ENCODE measurements at places on chromosomes 5 and 9.

DNA sequence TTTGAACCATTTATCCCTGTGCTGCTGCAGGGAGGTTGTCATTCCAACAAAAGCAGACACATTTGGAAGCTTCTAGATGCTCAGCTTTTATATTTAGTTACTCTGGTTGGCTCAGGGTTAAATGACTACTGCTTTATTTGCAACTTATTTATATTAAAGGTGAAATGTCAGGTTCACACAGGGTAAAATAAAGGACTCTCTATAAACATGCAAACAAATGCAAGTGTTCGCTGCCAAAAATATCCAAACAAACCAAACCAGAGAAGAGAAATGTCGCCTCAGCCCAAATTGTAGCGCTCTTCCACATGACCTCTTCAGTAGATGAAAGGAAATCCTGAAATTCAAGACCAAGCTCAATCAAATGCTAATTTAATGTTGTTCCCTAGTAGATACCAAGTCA, 57.0 kb upstream of the LIFR start:
- DNase-seq, result no peak

- DNase-seq, result no peak
These were observed 326.8 kb downstream of the BNC2 start for GRCh38 chr9:16543686-16544085.

GRCh38 chr5:134460551-134460950, 48.9 kb upstream of the CDKN2AIPNL start:
- no peak for DNase-seq

DNA sequence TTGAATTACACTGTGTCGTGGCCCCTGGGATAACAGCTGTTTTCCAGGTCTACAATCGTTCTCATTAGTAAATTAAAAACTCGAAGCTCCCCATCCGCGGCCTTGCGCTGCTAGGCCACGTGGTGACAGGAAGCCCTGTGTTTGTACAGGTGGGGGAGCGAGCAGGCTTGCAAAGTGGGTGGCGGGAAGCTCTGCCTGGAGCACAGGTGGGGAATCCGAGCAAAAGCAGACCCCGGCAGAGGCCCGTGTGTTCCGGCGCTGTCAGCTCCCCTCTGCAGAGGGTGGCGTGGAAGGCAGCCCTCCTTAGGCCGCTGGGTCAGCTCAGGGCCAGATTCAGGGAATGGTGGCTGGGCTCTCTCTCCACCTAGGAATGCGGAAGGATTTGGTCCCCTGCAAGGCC, 59.5 kb upstream of the ERCC6L2 start:
- no peak for DNase-seq

GRCh38 chr9:114351932-114352331, 22.3 kb downstream of the ORM2 start:
- no peak for DNase-seq

DNA sequence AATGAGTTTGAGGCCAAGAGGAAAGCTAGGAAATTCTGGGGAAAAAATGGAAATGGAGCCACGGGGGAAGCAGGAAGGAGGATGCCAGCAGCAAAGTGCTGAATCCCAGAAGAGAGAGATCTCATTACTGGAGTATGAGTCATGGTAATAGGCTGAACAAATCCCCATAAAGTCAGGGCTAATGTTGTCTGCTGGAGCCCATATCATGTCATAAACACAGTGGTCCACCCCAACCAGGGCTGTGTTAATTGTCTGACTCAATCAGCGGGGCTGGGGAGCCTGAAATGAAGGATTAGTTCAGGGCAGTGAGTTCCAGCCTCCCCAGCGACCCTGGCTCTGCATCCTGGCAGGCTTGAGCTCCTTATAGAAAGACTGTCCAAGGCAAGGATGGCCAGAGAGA, 68.8 kb downstream of the TLR4 start:
- no peak for DNase-seq

DNA sequence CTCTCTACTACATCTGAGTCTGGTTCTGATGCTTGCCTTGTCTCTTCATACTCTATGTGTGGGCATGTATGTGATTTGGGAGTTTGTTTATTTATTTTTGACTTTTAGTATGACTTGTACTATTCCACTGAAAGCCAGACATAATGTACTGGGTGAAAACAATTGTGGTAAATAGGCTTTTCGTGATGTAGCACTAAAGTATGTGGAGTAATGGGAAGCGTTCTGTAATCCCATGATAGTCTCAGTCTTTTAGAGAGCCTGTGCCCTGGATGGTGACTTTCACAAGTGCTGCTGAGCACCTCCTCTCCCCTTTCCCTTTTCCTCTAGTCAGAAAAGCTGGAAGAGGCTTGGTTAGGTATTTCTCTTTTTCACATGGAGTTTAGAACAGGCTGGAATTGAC, 85.8 kb upstream of the S1PR3 start:
- DNase-seq, result no peak

- no peak for DNase-seq
These were observed 78.0 kb downstream of the AMBP start for GRCh38 chr9:114000063-114000454.

GRCh38 chr5:4130819-4131218, 535.2 kb downstream of the IRX1 start:
- DNase-seq, result no peak

- DNase-seq, result no peak
These were observed 268.8 kb upstream of the NREP start for GRCh38 chr5:112025757-112026156.

- DNase-seq, result no peak
These were observed 176.7 kb upstream of the RAD23B start for GRCh38 chr9:107106416-107106815.

DNA sequence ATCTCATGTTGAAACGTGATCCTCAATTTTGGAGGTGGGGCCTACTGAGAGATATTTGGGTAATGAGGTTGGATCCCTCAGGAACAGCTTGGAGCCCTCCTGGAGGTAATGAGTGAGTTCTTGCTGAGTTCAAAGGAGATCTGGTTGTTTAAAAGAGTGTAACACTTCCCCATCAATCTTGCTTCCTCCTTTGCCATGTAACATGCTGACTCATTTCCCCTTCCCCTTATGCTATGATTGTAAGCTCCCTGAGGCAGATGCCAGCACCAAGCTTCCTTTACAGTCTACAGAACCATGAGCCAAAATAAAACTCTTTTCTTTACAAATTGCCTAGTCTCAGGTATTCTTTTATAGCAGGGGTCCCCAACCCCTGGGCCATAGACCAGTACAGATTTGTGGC, 352.3 kb downstream of the SLCO4C1 start:
- DNase-seq, result no peak

Measured in CD4-positive, alpha-beta T cell (primary cell).